ENCODE measurements at places on chromosomes 1 and 21.
A peak's percentile ranks its signal among the peaks of the same experiment; 100 is the strongest.

GRCh38 chr1:21869620-21870121 is 57.6 kb downstream of the LDLRAD2 start:
- peak; percentile 96 for DNase-seq

GRCh38 chr1:228528612-228529011 is 41.4 kb downstream of the RNF187 start:
- DNase-seq = no peak

GRCh38 chr1:121522061-121522759 is 337.4 kb downstream of the SRGAP2C start:
- DNase-seq = no peak

DNA sequence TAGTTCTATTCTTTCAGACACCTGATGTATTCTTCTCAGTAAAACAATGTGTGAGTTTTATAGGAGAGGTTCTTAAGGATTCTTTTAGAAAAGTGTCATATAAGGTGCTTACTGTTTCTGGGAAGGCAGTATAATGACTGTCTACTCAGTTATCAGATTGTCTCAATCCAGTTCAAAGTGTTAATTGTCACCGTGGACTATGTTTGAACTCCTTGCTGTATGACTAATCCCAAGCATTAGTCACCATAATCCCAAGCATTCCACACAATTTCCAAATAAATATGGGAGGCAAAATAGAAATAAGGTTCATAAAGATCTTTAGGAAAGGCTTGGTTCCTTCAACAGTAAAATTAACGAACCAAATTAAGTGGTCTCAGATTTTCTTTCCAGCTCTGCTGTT is 342.1 kb upstream of the NR5A2 start:
- no peak for DNase-seq

DNA sequence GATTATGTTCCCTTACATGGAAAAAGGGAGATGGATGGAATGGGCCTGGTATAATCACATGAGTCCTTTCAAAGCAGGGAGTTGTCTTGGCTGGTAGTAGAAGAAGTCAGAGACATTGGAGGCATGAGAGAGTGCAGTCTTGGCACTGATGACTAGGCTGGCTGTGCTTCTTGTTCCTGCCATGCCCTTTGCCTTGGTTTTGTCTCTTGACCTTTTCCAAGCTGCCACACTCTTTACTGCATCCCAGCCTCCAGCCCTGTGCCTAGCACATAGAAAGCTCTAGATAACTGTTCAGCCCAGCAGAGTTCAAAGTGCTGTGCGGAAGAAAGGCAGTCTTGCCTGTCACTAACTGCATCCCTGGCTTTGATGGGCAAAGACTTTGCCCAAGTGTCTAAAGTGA is 412.6 kb downstream of the PRDM2 start:
- no peak for DNase-seq

- no peak for DNase-seq
Observed at GRCh38 chr21:45550522-45551210, 8.4 kb upstream of the SLC19A1 start.

All from RWPE2 (cell line).